Kidney glomerular epithelial cell (primary cell): ENCODE measurements at places on chromosomes 4 and X.

DNA sequence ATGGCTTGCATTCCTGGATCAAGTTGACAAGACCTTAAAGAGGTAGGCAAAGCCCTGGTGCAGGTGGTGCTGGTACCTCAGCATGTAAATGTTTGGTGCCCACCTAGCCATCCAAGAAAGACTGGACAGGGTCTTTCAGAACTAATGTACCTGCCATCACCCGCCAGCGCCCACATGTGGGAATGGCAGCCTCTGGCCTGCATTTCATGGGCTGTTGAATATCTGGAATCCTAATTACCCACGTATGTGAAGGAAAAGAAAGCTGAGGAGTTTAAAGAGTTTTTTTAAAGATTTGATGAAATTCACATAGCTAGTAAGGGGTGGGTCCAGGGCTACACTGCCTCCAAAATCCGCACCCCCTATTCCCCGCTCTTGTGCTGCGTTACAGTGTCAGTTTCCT is 8.6 kb upstream of the CCDC149 start:
- DNase-seq, result no peak

DNA sequence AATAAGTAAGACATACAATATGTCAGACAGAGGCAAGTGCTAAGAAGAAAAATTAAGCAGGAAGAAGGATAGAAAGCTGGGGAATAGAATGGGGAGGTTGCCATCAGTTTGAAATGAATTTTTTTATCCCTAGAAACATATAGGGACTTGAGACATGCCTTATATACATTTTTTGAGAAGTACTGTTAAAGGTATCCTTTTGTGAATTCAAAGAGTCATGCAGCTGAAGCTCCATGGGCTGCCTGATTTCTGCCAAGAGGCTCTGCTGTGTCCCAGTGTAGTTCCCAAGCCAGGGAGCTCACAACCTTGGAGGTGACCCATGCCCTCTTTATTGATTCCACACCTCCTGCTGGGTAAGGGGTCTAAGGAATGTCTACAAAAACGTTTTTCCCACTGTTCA is 564.6 kb upstream of the DIPK2B start:
- DNase-seq, result no peak

GRCh38 chr4:24849756-24850155 is 54.4 kb downstream of the SOD3 start:
- DNase-seq, result no peak

DNA sequence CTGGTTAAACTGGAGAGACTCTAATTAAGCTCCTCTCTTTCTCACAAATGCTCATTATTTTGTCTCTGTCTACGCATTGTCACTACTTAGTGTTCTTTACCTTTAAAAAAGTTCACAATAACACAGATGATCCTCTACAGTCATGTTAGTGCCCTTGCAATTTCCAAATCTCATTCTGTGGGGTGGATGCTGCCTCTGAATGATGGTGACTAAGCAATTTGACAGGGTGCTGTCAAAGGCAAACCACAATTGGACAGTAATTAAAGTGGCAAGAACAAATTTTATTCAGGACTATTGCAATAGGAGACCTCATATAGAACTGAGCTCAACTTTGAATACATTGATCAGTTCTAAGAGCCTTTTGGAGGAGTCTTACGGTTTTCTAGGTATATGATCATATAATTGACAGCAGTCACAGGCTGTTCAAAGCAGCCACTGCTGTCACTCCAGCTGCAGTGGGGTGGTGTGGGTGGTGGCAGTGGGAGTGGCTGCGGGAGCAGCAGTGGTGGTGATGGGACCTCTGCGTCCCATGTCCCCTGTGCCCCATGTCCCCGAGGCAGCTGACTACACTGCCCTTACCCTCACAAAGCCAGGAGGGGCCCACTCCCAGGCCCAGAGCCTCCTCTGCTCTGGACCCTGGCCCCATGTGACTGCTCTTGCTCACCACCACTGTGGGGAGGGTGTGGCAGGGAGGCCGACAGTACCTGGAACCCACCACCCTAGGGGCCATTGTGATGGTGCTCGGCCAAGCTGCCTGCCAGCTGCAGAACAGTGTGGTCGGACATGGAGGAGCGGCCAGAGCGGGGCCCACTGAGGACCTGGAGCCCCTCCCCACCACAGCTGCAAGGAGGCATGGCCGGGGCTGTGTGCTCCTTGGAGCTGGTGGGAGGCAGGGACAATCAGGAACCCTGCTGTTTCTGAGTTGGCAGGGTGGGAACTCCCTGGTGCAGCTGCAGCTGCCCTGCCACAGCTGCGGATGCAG is 30.4 kb upstream of the PAGE1 start:
- no peak for DNase-seq

- DNase-seq, result no peak
Observed at GRCh38 chr4:15695729-15696128, 7.1 kb upstream of the BST1 start.

DNA sequence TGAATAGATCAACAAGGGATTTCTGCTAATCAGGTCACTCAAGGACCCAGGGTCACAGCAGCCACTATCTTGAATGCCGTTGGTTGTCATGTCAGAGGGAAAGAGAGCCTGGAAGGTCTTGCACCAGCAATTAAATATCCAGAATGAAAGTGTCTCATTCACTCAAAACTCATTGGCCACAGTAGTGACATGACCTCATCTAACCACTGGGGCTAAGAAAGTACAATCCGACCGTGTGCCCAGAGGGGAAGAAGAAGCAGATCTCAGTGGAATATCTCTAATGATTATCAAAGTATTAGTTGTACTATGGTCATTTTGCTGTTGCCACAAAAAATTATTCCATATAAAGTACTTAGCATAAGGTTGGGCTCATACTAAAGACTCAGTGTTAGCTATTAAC is 210.0 kb downstream of the QDPR start:
- DNase-seq, result no peak

GRCh38 chr4:26022346-26023202 is 108.6 kb downstream of the SMIM20 start:
- DNase-seq, result peak; percentile 22

DNA sequence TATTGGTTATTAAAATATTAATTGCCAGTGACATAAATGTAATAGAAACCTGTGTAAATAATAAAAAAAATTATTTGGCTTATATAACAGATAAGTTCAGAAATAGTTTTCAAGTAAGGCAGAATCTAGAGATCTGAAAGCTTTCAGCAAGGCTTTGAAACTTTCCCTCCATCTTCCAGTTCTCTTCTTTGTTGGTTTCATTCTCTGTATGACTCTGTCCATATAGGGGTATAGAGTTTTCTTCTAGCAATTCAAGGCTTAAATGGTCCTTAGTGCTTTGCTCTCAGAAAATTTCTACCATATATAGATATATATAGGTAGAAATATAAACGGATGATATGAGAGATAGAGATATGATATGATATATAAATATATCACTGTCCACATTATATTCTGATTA is 160.5 kb upstream of the GABRA2 start:
- DNase-seq, result no peak

- DNase-seq, result peak; percentile 38
Observed at GRCh38 chr4:85681221-85681657, 206.3 kb downstream of the ARHGAP24 start.

DNA sequence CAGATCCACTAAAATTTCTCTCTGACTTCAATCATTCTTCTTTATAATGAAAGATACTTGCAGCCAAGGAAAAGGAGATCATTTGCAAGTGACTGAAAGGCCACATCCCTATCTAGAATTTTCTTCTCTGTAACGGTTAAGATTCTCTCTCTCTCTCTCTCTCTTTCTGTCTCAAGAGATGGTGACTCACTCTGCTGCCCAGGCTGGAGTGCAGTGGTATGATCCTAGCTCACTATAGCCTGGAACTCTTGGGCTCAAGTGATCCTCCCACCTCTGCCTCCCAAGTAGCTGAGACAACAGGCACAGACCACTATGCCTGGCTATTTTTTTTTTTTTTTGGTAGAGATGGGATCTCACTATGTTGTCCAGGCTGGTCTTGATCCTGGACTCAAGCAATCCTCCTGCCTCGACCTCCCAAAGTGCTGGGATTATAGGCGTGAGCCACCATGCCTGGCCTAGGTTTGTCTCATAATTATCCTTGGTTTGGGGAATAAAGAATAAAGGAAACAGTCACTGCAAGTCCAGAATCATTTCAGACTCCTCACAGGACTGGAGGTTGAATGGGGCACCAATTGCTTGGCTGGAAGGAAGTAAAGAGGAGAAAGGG is 33.3 kb upstream of the GALNT7 start:
- peak; percentile 28 for DNase-seq

- DNase-seq, result no peak
Observed at GRCh38 chr4:146654687-146655520, 16.2 kb downstream of the POU4F2 start.

DNA sequence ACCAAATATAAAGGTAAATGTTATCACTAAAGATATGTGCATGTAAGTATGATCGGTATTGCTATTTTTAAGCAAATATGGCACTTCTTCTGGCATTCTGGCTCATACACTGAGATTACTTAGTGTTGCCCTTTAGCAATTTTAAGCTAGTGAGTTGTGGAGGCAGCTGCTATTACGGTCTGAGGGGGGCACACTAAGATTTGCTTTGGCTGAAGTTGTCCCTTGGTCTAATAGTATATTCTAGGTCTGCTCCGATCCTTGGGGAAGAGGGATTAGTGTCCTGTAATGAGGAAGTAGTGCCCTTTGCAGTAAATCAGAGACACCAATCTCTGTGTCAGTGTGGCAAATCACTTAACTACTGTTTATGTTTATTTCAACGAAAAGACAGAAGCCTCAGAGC is 196.5 kb upstream of the FTHL17 start:
- no peak for DNase-seq
